ENCODE measurements at places on chromosomes 4 and X. TPM values are rescaled to one million over a fixed set of nuclear protein-coding genes. Genes with fewer than 3 reads are reported as not detected.

Gene TEX13D
- total RNA-seq: not detected

Gene SLC2A9
- total RNA-seq: not detected

Gene CLDN34
- total RNA-seq: not detected

Gene TMSB15A
- 105 TPM for total RNA-seq

Gene TTC29
- not detected for total RNA-seq

Gene ZNF330
- total RNA-seq: 40.5 TPM

Gene FAM114A1
- 118 TPM for total RNA-seq

Gene HSFX2
- total RNA-seq: not detected

Gene RHOXF2B
- total RNA-seq: not detected

DNA sequence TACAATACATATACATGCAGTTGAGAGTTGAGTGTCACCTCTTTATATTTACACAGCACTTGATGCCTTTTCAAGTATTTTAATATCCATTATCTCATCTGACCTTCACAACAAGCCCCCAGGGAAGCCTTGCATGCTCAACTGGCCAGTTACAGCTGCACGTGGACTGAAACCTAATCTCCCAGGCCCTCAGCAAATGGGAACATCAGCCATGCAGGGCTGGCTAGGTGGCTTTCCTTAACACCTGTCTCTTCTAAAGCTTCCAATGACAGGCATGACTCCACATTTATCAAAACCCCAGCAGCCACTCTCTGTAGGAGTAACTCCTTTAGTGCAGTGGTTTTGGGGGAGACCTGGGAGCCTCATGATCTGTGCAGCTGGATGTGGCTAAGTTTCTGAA, 56.4 kb downstream of the PHKA2 start:
- DNase-seq: no peak

- DNase-seq: no peak
Observed at GRCh38 chr4:138952411-138952810, 63.2 kb upstream of the NOCT start.

- no peak for DNase-seq
Observed at GRCh38 chr4:26726655-26727387, 133.8 kb upstream of the STIM2 start.

GRCh38 chrX:41785685-41786084, 61.7 kb downstream of the GPR82 start:
- peak; percentile 21 for DNase-seq

GRCh38 chr4:32172761-32173160, 1452.6 kb downstream of the PCDH7 start:
- DNase-seq: peak; percentile 17

DNA sequence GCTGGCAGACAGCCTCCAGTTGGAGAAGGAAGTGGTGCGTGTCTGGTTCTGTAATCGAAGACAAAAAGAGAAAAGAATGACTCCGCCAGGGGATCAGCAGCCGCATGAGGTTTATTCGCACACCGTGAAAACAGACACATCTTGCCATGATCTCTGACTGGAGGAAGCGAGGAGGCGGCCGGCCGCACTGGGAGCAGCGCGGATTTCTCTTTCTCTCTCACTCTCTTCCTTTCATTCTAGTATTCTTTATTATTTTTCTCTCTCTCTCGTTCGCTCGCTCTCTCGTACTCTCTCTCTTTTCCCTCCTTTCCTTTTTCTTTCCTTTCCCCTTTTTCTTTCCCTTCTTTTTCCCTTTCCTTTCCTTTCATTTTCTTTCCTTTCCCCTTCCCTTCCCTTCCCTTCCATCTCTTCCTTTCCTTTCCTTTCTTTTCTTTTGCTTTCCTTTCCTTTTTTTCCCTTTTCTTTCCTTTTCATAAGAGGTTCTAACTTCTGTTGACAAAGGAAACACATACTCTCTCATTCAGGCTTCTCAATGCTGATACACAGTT, 1.2 kb downstream of the POU3F4 start:
- peak; percentile 22 for DNase-seq

DNA sequence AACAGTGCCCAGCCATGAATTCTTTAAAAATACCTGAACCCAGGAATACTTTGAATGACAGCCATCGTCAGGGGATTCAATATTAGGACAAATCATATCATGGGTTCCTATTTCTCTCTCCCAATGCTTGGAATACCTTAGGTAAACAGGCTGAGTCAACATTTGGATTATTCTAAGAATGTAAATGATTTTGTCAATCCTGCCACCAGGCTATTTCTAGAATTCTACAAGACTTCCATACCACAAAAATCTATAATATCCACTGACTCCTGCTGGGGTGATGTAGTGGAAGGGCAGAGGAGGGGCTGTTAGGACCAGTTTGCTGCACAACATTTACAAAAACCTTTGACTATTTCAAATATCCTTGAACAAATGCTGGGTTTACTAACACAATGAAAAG, 65.2 kb downstream of the IGFBP7 start:
- no peak for DNase-seq

DNA sequence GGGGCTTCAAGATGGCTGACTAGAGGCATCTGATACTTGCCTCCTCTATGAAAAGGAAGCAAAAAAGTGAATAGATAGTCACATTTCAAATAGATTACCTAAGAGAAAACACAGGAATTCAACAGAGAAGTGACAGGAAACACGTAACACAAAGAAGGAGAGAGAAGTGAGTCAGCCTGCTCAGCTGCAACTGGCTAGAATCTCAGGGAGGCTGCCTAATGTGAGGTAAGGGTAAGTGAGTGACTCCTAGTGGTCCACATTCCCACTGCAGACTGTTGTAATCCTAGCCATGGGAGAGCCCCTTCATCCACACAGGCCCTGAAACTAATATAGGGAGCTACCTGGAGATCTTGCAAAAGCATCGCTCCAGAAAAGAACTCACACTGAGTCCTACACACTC, 179.2 kb downstream of the SLC7A11 start:
- DNase-seq: peak; percentile 37

DNA sequence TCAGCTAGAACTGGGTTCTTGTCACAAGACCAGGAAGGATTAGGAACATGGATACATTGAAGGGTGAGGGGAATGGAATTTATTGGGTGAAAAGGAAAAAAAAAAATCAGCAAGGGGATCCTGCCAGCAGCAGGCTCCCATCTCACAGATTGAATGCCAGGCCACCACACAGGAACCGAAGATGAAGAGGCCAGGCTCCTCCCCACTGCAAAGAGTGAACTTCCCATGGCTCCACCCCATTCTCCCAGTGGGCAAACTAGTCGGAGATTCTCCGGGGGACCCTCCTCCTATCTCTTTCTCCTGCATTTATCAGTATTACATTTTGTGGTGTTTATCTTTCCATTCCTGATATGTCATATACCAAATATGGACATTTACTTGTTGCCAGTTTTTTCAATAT, 46.0 kb upstream of the MAGED1 start:
- DNase-seq: no peak

DNA sequence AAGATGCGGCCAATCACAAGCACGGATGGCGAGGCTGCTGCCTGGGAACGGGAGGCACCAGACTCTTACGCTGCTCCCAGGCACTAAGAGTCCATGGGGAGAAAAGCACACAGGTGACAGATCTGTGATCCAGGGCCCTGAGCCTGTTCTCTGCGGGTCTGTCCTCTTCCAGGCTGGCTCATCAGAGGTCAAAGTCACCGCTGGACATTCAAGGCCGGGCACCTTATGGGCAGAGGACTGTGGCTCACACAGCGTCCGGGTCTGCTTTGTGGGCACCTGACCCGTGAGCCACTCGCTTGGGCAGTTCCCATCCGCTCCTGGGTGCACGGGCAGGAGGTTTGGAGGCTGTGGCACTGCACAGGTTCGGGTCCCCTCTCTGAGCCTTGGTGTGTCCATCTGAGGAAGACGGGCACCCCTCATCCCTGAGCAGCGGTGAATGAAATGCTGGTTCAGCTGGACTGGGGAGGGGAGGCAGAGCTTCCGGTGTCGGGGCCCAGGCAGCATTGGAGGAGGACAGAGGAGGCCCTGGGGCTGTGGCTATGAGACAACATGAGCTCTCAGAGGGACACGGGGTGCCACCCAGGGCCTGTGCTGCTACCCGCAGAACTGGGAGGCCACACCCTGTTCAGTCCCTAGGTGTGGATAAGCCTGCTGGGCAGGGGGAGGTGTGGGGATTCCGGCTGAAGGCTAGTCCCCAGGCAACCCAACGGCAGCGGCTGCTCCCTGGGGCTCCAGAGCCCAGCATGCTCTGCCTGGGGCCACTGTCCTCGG, 61.2 kb upstream of the AFAP1 start:
- no peak for DNase-seq
